ENCODE measurements at places on chromosomes 6 and 20.

- DNase-seq: no peak
Measured at GRCh38 chr20:9392892-9393857, 121.2 kb upstream of the LAMP5 start.

GRCh38 chr6:111087106-111087835 is at the start of gene SLC16A10:
SLC16A10 (plus strand) TSS chr6:111087503; CDS start chr6:111087753, 250 bp downstream.
- DNase-seq: peak; percentile 52

DNA sequence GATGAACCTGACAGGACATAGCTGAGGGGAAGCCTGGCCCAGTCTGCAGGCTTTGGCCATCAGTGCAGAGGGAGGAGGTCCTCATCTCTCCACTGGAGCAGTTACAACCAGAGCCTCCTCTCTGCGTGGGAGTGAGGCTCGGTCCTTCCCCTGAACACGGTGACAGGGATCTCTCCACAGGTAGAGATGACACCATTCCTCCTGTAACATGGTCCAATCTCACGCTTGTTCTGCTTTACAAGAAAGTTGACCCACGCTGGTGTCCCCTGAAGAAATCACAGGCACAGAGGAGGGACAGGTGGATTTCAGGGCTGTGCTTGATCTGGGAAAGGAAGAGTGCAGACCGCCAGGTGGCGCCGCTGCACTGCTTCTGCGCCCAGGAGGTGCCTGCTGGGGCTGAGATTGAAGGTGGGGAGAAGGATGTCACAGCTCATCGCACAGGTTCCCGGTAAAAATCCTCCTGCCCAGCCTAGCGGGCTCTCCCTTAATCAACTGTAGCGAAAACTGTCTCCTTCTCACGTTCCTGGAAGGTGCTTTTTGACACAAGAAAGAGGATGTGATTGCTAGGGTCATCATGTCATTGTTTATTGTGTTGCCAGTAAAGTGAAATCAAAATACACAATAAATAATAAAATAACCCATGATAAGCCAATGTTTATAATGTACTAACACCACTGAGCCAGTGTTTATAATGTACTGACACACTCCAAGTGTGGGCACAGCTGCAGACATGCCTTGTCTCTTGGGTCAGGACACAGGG is 20.4 kb downstream of the HLA-G start:
- DNase-seq: peak; percentile 83

DNA sequence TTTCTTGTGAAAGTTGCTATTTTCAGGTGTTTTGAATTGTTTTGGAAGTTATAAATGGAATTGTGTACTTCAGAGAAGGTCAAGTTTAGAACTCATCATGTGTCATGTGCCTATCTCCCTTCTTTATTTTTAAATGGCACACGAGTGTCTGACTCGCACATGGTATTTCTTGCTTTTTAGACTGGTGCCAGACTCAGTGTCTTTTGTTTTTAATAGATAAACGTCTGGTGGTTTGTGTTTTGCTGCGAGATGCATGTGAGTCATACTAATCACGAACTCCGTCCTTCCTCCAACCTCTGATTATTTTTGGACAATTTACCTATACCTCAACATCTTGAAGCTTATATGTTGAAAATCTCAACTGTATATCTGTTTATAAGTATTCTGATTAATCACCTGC is 292.1 kb downstream of the CDKAL1 start:
- no peak for DNase-seq

- no peak for DNase-seq
Measured at GRCh38 chr6:45803071-45803470, 212.6 kb downstream of the CLIC5 start.

DNA sequence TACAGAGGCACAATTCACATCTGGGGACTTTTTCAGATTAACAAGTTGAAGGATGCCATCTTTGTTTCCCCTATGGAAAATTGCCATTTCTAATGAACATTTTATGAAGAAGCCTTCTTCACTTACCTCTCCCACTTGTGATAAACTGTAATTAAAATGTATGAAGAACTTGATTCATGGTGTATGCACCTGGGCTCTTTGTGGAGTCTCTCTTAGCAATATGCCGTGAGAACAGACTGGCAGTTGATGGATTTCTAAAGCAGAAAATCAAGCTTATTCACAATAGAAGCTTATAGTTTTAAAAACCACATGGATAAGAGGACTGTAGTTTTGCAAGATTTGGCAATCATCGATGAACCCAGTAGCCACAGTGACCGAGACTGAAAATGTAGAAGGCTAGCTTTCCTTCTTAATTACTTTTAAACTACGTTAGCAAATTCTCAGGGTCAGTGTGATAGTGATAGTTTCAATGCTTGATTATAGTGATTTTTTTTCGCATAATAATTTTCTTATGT is 270.6 kb downstream of the PRL start:
- DNase-seq: no peak

DNA sequence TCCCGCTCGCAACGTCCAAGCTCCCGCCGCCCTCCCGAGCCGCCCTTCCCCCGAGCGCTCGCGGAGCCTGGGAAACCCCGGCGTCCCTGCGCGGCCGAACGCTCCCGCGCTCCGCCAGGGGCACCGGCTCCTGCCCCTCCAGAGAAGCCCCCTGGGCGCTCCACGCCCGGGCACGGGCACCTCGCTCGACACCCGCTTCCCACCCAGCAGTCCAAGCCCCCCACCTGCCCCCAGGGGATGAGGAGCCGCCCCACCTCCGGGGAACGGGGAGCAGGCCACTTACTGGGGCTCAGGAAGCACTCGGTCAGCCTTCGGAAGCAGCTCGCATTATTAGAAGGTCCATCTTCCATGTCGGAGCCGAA is 1.4 kb downstream of the PDE10A start:
- no peak for DNase-seq

GRCh38 chr6:2381872-2382661 is 136.7 kb upstream of the GMDS start:
- no peak for DNase-seq

DNA sequence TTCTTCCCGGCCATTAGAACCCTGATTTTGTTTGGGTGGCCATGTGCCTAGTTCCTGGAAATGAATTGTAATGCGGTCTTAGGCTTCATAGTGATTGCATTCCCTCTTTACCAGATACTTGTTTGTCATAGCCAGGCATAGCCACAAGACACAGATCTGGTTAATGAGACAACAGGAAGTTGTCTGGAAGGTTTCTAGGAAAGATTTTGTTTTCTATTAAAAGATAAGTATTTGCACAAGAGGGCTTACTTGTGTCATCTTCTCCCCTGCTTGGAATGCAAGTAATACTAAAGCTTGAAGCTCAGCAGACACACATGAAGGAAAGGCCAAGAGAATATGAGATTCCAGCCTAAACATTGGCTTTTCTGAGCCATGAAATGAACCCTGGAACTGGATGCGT is 12.9 kb downstream of the FARS2 start:
- DNase-seq: no peak

DNA sequence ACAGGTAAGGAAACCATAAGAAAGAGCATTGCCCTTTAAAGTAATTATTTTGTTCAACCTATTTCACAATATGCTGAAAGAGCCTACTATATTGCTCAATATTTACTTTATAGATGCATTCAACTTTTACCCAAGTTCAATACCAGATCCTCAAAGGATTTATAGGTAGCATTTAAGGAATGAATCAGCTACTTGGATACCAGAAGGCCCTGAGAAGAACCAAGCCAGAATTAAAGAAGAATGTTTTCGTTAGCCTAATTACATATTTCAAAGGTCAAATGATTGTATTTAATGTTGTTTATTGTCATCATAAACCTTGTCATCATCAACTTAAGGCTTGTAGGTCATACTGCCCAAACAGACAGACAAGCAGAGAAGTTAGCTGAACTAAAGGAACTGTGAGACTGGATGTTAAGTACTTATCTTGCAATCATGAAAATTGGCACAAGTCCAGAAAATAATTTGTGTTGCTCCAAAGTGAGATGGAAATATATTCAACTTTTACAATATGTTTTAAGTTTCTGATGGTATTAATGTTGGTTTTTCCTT is 636.7 kb downstream of the RFPL4B start:
- no peak for DNase-seq

GRCh38 chr6:37480118-37480736 is 19.5 kb downstream of the CCDC167 start:
- no peak for DNase-seq

DNA sequence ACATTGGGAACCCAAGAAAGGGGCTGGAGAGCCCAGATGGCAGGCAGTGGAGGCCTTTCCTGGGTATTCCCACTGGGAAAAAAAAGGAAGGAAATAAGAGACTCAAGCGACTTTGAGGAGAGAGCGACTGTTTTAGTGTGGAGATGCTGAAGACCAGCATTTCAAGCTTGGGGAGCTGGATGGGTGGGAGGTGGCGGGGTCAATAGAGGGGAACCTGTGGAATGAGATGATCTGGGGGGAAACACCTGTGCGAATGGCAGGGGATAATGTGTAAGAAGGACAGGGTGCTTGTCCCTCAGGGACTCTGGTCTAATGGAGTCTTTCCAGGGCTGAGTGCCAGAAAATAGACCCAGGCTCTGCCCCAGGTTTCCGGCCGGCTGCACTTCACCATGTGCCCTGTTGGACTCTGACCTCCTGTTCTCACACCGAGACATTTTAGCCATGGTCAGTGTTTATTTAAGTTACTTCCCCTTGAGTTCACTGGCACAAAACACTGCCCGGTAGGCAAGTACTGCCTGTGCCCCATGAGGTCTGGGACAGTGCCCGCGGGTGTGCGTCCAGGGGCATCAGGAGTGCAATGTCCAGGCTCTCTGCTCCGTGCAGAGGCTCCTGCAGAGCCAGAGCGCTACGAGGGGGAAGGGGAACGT is 50.4 kb upstream of the NKX2-2 start:
- no peak for DNase-seq

DNA sequence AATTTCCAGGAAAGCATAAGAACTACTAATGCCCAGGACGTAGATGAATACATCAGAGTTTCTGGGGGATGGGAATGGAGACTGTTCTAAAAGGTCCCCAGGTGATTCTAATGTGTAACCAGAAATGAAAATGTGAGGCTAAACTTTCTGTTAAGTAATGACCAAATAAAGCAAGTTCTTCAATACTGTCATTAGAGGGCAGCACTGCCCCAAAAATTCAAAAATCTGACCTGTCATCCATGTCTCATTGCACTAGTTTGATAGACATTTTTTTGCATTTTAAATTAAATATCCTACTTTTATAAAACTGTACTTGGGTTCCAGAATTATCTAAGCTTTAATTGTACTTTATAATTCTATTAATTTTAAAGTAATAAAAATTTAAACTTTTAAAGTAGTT is 94.9 kb downstream of the RFX6 start:
- no peak for DNase-seq

GRCh38 chr20:45436732-45437485 is 21.0 kb downstream of the PIGT start:
- peak; percentile 79 for DNase-seq

- no peak for DNase-seq
Measured at GRCh38 chr20:13022401-13023155, 13.8 kb downstream of the SPTLC3 start.

- no peak for DNase-seq
Measured at GRCh38 chr20:52404671-52405070, 213.1 kb upstream of the ZFP64 start.

DNA sequence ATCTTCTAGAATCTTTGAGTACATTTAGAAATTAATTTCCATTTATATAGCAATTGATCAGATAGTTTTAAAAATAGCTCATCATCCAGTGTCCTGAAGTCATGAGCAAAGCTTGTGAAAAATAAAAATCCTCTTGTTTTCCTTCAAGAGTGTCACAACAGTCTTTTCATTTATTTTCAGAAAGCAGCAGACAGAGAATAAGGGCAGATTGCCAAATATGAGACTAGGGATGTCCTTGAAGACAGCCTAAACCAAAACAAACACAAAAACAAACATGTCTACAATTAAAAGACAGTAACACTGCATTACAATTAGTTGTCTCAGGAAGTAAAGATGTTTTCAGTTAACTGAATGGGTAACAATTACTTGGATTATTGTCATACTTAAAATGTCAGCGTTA is 682.8 kb downstream of the TFAP2A start:
- no peak for DNase-seq

GRCh38 chr6:153698001-153698400 is 341.0 kb upstream of the OPRM1 start:
- no peak for DNase-seq

GRCh38 chr6:148998704-148999103 is 251.9 kb downstream of the UST start:
- DNase-seq: no peak

- DNase-seq: no peak
Measured at GRCh38 chr6:162683135-162683534, 44.4 kb downstream of the PRKN start.

DNA sequence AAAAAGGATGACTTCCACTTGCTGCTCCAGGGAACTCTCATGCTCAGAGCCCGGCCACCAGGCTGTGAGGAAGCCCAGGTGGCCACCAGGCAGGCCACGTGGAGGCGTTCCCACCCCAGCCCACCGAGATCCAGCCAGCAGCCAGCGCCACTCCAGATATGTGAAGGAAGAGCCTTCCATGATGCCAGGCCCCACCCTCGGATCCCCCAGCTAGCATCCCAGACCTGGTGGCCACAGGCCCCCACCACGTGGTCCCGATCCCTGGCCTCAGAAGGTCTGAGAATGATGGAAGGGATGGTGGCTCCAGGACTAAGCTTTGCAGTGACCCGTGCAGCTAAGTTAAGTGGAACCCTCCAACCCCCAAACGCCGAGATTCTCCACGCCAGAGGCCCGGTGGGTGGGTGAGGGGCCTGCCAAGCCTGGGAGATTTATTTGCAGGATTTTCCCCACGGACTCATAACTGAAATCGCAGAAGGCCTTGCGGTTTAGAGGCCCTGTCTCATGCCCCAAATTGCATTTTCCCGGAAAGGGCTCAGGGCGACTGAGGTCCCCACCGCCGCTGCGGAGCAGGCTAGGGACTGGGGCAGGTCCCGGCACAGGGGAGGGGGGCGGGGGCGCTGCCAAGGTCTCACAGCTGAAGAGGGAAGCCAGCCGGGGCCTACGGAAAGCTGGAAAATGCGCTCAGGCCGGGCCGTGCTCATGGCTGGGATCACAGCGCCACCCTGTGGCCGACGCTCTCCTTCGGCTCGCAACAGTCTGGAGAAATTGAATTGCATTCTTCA is 31.1 kb upstream of the CST7 start:
- DNase-seq: no peak

DNA sequence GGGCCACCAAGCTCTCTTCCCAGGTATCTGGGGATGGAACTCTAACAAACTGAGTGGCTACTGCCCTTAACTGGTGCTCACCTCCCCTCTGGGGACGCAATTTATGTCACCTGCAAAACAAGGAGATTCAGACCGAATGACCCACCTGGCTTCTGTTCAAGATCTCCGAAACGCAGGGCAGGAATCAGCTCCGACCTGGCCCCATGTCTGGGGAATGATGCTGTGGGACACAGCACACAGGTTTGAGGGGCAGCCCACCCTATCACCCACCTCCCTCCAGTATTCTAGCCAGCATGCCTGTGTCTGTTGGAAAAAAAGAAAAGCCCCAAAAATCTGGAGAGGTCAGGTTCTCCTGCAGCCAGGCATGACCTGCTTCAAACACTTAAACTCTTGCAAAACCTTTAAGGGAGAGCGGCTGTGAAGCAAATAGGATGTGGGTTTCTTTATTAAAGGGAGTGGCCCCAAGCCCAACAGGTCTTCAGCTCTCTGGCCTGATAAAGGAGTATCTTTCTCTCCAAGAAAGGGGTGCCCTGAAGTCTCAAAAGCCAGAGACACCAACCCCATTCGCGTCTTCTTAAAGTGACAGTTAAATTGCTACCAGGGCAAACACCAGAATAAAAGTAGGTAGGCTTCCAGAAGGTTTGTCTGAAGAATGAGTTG is 6.4 kb downstream of the PREX1 start:
- DNase-seq: no peak

- DNase-seq: no peak
Measured at GRCh38 chr6:110265273-110265672, 85.0 kb downstream of the CDC40 start.
